Activated CD8-positive, alpha-beta memory T cell treated with anti-CD3 and anti-CD28 coated beads, Interleukin-2, amount 50 U/mL, for 4 hours (primary cell): ENCODE measurements at places on chromosomes 1 and 21.

GRCh38 chr1:39981945-39982344 is 27.0 kb downstream of the MFSD2A start:
- DNase-seq = no peak

DNA sequence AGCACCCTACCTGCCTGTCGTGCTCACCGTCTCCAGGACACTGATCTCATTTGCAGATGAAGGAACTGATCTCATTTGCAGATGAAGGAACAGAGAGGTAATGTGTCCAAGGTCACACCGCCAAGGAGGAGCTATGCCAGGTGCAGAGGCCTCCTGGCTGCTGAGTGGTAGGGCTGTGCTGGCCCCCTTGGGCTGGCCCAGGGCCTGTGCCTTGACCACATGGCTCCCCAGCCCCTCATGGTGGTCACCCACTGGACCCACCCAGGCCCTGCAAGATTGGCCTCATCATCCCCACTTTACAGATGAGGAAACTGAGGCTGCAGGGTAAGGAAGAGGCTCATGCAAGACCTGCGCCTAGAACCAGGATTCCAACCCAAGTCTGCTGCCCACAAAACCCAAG is 628.3 kb downstream of the MATN1 start:
- no peak for DNase-seq

- DNase-seq = peak; percentile 75
Observed at GRCh38 chr1:234980645-234981396, 147.8 kb downstream of the TOMM20 start.

DNA sequence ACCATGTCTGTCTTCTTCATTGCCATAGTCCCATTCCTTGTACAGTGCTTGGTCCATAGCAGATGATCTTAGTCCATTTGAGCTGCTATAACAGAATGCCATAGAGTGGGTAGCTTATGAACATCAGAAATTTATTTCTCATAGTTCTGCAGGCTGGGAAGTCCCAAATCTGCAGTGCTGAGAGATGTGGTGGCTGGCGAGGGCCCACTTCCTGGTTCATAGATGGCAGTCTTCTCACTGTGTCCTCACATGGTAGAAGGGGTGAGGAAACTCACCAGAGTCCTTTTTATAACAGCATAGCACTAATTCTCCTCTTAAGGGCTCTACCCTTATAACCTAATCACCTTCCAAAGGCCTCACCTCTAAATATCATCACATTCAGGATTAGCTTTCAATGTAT is 23.1 kb upstream of the RAP1A start:
- DNase-seq = peak; percentile 65

GRCh38 chr1:245867738-245868137 is 639.3 kb downstream of the SMYD3 start:
- DNase-seq = no peak

- DNase-seq = no peak
Observed at GRCh38 chr1:215992620-215993019, 425.5 kb downstream of the KCTD3 start.

DNA sequence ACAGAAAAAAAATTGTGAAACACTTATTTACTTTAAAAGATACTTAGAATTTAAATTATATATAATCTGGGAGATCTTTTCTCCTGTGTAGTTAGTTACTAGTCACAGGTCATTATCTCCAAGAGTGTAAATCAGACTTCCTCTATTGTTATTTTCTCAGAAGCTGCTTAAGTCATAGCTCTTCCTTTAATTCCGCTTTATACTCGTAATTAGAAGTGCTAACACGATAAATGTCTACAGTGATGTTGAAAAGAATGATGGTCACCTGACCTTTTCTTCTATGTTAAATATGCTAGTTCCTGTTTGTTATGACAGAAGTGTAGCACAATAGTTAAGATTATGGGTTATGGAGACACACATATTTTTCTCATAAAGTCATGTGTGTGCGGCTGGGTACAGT is 123.6 kb downstream of the TGFB2 start:
- DNase-seq = no peak

- DNase-seq = no peak
Observed at GRCh38 chr1:172105230-172105629, 263.9 kb downstream of the DNM3 start.

- no peak for DNase-seq
Observed at GRCh38 chr1:202165942-202166843, 5.8 kb upstream of the PTPN7 start.

DNA sequence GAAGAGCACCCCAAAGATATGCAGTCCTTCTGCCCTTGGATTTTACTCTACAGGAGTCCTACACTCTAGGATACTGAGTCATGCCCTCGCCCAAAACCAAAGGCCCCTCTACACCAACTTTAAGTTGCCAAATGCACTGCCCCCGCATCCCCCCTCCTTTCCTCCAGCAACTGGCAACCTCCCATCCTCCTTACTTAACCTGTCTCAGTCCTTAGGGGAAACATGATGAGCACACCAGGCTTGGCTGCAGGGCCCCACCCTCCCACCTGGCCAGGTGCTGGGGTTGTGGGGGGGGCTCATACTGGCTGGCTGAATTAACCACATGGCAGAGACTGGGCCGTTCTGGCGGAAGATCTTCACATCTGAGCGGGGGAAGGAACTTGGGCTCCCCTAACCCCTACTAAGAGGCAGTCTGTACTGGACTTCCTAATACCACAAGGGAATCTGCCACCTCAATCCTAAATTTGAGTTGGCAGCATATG is 1.2 kb downstream of the HDGF start:
- DNase-seq = peak; percentile 57

- no peak for DNase-seq
Observed at GRCh38 chr21:33789697-33790096, 125.9 kb downstream of the ATP5PO start.
